ENCODE measurements at places on chromosomes 4 and X.

GRCh38 chr4:151259752-151260151 lies 17.2 kb upstream of the PRSS48 start:
- no peak for DNase-seq

DNA sequence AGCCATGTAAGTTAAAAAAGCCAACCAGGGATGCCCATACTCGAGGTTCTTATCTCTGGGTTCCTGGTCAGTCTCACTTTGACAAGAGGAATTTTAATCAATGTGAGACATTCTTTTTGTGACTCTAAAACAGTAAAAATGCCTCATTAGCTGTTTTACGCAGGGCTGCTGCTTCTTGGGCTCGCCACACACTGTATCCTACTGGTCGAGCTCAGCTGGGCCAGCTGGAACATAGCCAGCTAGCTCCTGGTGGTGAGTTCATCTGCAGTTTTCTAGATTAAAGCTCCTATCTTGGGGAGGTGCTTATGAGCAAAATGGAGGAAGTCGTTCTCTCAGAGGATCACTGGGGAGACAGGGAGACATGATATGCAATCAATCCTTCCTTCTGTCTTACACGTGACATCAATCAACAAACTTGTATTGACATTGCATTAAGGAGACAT lies 55.9 kb upstream of the LEF1 start:
- no peak for DNase-seq

- no peak for DNase-seq
Observed at GRCh38 chrX:124383354-124383753, 37.0 kb downstream of the SH2D1A start.

GRCh38 chr4:152572417-152573086 lies 36.7 kb upstream of the FBXW7 start:
- DNase-seq: no peak

DNA sequence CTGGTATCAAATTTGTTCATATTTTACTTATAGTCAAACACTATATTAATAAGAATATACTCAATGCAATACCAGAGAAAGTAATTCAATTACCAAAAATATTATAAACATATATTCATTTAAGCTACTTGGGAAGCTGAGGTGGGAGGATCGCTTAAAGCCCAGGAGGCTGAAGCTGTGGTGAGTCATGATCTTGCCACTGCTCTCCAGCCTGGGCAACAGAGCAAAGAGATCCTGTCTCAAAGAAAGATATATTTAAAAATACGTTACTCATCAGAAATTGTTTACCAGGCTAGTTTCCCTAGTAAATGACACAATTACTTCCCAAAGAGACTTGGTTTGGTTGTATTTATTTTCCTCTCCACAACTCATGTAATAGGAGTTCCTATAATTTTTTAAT lies 433.6 kb downstream of the GASK1B start:
- no peak for DNase-seq

- no peak for DNase-seq
Observed at GRCh38 chr4:155742310-155743015, 16.4 kb upstream of the GUCY1B1 start.

GRCh38 chrX:134460862-134461220 lies 876 bp downstream of the HPRT1 start:
- DNase-seq: no peak

Data from stimulated activated CD8-positive, alpha-beta memory T cell treated with anti-CD3 and anti-CD28 coated beads, Interleukin-15, amount 100 ng/mL, for 48 hours (primary cell).